ENCODE measurements at places on chromosomes 1 and 21.

GRCh38 chr21:30990514-30991262, 47.6 kb downstream of the KRTAP19-8 start:
- DNase-seq: no peak

DNA sequence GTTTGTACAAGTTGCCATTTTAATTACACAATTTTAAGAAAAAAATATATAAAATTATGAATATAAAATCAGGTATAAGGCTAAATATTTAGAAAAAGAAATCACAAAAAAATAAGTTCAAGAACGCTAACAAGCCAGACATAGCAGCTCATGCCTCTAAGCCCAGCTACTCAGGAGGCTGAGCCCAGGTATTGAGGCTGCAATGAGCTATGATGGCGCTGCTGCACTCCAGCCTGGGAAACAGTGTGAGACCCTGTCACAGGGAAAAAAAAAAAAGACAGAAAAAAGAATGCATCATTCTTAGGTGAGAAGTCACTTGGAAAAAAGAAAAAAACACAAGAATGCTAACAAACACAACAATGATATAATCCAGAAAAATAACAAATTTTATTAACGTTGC, 112.3 kb upstream of the PRDX6 start:
- DNase-seq: no peak

GRCh38 chr1:3910049-3910731, 10.1 kb upstream of the C1orf174 start:
- DNase-seq: no peak

GRCh38 chr1:59394706-59395425, 98.0 kb downstream of the FGGY start:
- no peak for DNase-seq

DNA sequence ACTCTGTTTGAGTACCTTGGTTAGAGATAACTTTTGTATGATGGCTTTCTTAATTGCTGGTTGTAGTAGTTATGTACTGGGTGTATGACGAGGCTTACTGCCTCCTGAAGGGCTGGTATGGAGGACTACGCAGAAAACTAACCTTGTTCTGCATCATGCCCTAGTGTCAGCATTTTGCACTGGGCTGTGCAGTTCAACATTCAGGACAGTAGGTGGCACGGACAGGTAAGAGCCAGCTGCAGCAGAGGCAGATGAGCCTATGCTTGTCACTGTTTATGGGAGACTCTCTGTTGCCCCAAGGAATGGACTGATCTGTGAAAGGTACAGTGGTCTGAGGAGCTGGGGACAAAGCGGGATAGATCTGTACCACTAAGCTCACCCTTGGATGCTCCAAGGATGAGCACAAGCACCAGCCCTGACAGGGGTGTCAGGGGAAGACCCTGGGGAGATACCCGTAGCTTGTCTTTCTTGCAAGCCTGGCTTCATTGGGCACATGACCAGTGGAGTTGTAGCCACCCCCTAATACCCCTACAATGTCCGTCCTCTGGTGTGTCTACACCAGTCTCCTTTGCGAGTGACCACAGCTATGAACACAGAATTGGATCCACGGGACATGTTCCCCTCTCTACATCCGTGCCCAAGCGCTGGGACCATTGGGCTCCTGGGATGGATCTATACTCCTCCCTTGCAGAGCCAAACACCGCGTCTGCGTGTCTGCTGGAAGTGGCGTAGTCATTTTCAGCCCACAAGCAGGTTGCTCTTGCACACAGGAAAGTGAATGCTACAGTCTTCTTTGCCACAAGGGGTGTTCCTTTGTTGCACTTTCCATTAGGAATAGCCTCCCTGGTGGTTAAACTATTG, 51.1 kb upstream of the CFHR3 start:
- peak; percentile 51 for DNase-seq

- no peak for DNase-seq
Observed at GRCh38 chr21:26068776-26069175, 101.8 kb downstream of the APP start.

DNA sequence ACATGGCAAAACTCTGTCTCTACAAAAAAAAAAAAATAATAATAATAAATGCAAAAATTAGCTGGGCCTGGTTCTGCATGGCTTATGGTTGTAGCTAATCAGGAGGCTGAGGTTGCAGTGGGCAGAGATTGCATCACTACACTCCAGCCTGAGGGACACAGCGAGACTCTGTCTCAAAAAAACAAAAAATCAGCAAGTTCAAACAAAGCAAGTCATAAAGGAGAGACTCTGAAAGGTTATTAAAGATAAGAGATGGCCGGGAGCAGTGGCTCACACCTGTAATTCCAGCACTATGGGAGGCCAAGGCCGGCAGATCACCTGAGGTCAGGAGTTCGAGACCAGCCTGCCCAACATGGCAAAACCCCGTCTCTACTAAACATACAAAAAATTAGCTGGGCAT, 28.8 kb downstream of the COP1 start:
- DNase-seq: peak; percentile 8

GRCh38 chr1:27049607-27050006, 37.0 kb upstream of the TENT5B start:
- DNase-seq: no peak

GRCh38 chr1:150561254-150561973, 12.2 kb downstream of the ADAMTSL4 start:
- DNase-seq: no peak

DNA sequence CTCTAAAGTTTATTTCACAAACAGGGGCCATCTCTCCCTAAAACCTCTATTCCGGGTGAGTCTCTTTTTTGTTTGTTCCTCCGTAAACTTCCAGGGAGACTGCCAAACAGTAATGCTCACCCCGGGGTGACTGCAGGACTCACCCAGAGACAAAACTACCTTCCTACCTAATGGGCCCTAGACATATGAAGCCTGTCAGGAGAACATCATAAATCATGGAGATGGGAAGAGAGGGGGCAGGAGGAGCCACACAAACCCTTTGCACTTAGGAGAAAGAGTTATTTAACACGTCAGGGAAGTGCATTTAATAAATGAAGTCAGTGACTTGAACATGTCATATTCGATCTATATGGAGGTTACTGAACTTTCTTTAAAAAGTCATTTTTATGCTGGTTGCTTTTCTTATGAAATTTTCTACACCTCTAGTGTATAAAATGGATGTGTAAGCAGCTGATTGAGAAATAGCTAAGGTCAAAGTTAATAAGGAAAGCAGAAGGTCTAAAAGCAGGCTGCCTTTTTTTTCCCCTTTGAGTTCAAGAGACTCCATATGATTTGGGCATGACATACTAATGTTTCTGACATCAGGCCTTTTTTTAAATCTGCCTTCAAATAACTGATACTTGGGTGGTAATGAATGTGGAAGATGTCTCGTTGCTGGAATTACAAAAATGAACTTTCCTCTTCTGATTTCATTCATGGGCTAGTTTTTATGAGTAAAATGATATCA, 286.9 kb upstream of the USP25 start:
- no peak for DNase-seq

- no peak for DNase-seq
Observed at GRCh38 chr1:168280296-168280927, at the start of gene TBX19. TSS of gene TBX19 (plus strand) at chr1:168280877. CDS start at chr1:168281091, 214 bp downstream.

DNA sequence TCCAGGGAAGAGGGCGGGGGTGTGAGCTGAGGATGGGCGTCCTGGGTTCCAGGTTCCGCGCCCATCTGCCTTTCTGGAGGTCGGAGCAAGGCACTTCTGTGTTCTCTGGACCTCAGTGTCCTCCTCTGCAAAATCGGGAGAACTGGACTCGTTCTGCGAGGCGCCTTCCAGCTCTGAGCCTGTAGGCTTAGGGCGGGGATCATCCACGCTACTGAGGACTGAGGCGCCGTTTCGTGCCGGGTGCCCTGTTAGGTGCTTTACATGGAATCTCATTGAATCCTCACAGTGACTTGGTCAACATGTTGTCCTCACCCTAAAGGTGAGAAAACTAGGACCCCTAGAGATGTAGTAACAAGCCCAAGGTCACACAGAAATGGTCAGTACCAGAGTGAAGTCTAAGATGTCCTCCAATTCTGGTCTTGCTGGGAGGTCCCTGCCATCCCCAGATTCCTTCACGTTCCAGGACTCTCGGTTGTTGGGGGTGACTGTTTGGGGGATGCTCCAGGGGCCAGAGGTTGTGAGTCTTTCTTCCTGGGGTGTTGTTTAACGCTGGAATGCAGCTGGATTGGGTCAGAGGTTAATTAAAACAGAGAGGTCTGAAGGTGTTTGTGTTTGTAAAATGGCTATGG, 677 bp downstream of the PRKAA2 start:
- no peak for DNase-seq

- DNase-seq: no peak
Observed at GRCh38 chr1:115090540-115090939, 1.2 kb upstream of the TSPAN2 start.

GRCh38 chr1:55974714-55975441, 604.5 kb downstream of the PLPP3 start:
- no peak for DNase-seq

DNA sequence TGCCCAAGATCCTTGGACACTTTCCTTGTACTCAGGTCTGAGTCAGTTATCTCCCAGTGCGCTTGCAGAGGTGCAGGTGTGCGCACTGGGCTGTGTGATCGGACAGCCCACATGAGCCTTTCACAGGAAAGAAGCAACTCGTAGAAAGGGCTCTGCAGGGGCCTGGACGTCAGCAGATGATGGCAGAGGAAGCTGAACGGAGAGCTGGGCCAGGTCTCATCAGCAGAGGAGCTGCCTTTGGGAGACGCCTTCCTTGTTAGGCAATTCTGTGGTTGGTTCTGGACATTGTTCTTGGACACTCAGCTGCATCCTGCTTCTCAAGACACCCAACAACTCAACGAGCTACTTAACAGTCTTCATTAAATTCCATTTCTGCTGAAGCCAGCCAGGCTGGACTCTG, 7.5 kb upstream of the PROK1 start:
- no peak for DNase-seq

DNA sequence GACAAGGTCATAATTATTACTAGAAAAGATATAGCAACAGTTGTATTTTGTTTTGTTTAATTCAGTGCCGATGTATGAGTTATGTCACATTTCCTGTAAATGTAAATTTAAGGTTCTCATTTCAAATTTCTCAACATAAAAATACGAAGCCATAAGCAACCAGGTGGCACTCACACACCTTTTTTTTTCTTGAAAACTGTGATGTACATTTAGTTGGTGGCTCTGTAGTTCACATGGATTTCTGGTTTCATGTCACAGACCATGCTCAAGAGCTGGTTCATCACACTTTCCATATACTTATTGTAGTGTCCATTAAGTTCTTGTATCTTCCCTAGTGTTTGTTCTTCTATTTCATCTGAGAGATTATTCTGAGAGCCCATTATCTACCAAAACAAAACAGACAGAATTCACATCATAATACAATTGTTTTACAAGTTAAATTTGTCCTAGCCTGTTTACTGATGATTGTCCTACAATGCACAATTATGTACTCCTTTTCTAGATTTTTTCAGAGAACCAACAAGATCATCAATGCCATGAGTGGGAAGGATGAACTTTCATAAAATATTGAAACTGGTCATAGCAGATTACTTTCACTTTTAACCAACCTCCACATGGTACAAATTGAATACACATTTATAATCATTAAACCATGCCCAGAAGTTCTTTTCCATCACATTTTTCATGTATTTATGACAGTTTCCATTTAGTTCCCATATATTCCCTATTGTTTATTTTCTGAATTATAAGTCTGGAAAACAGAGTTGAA, 17.1 kb downstream of the ATP6V1G3 start:
- DNase-seq: peak; percentile 38

DNA sequence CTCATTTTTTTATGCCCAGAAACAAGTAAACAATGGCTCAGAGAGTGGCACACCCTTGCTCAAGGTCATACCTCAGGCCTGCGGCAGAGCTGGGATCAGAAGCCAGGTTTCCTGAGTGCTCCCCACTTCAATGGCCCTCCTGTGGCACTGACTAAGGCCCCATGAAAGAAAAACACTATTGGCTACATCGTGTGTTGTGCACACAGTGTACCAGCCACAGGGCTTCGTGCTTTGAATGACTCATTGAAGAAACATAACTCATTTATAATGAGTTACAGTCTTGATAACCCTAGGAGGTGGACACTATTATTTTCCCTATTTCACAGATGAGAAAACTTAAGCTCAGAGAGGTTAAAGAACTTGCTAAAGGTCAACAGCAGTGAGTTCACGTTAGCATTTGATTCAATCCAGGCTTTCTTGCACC, 91.2 kb downstream of the TRABD2B start:
- DNase-seq: no peak

DNA sequence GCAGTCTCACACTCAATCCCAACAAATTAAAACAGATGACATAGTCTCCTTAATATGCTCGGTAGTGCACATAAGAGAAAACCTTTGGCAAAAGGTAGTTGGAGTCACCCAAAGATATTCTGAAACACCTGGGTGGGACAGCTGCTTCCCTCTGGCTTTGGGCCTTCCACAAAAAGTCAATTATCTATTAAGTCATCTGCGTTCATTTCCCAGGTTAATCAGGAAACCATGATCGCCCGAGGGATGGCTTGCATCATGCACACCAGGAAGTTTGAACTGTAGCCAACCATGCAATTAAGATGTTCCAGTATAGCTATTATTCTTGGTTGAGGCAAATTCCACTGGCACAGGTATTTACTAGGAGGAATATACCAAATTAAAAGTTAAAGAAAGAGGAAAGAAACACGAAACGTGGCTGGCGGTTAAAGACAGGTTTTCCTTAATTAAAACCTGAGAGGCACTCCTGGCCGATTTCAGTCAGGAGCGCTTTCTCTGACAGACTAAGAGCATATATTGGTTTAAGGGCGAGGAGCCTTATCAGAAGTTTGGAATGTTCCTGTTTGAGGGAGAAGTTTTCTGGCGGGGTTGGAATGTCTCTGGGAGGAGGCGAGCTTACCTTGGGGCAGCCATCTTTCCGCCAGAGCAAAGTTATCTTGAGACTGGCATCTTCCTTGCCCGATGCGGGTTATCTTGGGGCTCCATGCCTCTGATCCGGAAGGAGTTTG, 19.9 kb downstream of the CLDN17 start:
- no peak for DNase-seq

DNA sequence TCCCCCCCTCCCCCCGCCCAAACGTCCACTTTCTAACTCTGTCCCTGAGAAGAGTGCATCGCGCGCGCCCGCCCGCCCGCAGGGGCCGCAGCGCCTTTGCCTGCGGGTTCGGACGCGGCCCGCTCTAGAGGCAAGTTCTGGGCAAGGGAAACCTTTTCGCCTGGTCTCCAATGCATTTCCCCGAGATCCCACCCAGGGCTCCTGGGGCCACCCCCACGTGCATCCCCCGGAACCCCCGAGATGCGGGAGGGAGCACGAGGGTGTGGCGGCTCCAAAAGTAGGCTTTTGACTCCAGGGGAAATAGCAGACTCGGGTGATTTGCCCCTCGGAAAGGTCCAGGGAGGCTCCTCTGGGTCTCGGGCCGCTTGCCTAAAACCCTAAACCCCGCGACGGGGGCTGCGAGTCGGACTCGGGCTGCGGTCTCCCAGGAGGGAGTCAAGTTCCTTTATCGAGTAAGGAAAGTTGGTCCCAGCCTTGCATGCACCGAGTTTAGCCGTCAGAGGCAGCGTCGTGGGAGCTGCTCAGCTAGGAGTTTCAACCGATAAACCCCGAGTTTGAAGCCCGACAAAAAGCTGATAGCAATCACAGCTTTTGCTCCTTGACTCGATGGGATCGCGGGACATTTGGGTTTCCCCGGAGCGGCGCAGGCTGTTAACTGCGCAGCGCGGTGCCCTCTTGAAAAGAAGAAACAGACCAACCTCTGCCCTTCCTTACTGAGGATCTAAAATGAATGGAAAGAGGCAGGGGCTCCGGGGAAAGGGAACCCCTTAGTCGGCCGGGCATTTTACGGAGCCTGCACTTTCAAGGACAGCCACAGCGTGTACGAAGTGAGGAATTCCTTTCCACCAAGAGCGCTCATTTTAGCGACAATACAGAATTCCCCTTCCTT, 158.1 kb downstream of the RUNX1 start:
- no peak for DNase-seq
